ENCODE measurements at places on chromosomes 12 and 14.

DNA sequence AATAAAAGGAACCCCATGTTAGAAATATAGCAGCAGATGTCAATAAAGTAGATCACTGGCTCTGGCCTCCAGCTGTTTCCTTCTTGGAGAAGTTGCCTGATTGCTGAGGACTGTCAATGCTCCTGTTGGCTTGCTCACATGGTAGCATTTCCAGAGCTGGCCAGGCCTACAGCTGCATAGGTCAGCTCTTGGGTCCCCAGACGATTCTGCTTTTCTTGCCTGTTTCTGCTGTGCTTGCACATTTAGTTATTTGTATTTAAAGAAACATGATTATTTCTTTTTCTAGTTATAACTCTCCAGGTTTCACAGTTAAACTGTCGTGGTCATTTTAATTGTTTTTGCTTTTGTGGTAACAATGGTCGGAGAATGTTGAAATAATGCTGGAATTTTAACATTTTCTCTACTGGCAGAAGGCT lies 7.2 kb downstream of the NAV3 start:
- DNase-seq = no peak

GRCh38 chr14:23352506-23353432 lies at the start of gene SLC22A17:
TSS of gene SLC22A17 (minus strand) at chr14:23352887.
- DNase-seq = peak; percentile 34

DNA sequence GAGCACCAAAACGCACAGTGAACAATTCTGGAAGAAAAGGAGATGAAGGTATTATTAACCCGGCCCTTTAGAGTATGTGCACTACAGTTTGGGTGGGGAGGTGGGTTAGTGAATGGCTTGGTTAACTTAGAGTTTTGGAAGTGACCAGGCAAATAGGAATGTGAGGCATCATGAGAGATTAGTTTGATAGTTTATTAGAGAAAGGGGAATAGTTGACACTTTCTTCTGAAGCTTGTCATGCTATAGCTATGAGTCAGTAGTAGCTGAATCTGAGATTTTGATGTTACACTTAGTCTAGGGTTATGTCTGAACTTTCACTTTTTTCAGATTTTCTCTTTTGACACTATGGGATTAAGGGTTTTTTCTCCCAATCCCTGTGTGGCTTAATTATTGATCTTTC lies 567.2 kb downstream of the SNAPC1 start:
- DNase-seq = no peak

DNA sequence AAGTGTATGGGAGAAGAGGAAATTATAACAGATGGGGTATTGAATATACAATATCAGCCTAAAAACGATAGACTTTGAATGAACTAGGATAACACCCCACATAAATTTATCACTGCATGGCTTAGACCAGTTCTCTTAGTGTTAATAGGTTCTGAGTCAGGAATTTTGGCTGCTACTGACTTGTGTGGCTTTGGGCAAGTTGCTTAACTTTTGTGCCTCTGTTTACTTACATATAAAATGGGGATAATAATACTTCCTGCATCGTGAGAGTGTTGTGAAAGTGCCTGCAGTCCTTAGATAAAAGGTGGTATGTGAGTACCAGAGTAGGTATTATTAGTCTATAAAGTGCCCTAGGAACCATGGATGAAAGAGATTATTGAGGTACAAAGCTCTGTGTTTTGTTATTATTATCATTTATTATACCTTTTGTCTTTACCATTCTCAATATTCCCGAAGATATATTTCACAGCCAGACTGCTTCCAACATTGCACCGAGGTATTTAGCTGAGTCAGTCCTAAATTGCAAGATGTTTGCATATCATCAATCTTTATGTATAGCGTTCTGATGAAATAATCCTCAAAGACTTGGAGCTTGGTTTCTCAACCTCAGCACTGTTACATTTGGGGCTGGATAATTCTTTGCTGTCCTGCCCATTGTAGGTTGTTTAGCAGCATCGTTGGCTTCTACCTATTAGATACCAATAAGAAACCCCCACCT lies 2.3 kb upstream of the PAWR start:
- DNase-seq = no peak

DNA sequence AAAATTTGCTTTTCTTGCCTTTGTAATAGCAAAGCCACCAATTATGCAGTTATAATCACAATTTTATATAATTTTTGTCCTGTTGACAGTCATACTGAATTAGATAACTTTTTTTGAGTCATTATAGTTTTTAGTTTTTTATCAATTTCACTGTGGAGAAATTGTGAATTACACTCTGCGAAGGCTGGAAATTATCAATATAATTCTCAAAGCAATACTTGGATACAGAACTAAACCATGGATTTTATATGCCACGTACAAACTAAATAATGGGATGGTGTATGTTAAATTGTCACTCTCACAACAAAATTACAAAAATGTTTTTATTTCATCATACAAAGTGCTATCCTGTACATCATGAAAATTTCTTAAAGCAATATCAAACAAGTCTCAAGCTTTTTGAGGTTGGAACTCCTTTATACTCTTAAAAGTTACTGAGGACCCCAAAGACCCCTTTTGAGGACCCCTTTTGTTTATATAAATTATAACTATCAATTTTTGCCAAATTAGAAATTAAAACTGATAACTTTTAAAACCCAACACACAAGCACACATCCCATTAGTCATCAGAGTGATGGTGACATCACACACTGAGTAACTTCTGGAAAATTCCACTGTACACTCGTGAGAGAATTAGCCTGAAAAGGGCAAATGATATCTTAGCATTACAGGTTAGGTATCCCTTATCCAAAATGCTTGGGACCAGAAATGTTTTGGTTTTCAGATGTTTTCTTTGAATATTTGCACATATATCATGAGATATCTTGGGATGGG lies 19.8 kb upstream of the AQP2 start:
- no peak for DNase-seq

GRCh38 chr14:35281341-35281740 lies 10.8 kb upstream of the PSMA6 start:
- DNase-seq = no peak

- no peak for DNase-seq
Observed at GRCh38 chr14:67485501-67486095, 2.9 kb downstream of the TMEM229B start.

DNA sequence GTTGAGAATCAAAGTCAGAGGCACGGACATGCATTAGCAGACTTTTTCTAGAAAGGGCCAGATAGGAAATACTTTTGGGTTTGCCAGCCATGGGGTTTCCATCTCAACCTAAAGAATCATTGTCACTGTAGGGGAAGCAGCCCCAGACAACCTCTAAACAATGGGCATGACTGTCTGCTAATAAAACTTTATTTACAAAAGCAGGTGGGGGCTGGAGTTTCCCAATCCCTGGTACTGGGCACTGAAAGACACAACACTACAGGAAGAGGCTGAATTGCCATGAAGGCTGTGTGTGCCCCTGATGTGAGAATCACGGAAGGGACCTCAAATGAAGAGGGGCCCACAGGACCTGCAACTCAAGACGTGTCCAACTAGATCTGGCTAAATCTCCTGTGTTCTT lies 62.0 kb upstream of the GPR68 start:
- no peak for DNase-seq

DNA sequence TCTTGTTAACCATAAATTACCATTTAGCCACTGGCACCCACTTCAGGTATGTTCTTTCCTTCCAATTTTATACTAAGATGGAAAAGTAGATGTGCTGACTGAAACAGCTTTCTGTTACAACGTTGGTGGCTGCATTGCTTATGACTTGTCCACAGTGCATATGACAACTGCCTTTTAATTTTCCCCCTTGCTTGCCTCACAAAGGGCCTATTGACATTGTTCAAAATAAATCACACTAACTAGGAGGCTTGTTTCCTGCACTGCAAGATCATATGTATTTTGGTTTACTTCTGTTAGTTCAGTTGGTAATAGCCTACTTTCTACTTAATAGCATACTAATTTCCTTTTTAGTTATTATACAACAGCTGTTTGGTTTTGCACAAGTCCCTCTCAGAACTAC lies 55.4 kb downstream of the SCAF11 start:
- peak; percentile 72 for DNase-seq

DNA sequence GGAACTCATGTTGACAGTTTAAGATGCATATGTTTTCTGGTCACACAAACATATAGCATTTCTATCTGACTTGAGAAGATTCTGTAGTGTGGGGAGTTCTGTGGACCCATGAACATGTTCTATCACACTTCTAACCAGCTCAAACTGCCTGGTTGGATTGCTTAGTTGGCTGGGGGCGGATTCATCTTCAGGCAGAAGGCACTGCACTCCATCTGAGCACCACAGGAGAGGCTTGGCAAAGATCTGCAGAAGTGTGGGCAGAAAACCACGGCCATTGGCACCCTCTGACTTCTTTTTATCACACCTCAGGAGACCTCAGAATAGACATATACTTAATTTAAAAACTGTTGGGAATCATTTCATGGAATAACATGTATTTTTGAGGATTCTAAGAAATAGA lies 68.5 kb downstream of the LIN7A start:
- no peak for DNase-seq

- DNase-seq = no peak
Observed at GRCh38 chr12:10889226-10889625, 5.2 kb upstream of the PRH1 start.

GRCh38 chr12:93361151-93361919 lies 16.4 kb upstream of the NUDT4 start:
- DNase-seq = no peak

DNA sequence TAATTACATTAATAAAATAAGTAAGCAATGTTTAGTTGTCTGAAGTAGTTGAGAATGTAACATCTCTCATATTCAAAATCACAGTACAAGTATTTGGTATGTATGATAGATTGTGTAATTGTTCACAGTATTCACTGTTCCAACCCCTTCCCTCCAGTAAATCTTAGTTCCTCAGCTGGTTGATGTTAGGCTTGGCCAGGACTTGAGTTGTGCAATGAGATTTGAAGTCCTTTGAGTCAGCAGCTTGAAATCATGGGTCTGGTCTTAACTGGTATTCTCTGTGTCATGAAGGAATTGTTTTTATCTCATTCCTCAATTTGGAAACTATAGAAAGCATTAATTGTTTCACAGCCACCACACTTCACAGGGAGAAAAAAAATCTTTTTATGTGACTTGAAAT lies 477.1 kb downstream of the FSCB start:
- DNase-seq = no peak

GRCh38 chr14:67999705-68000384 lies 180.3 kb downstream of the RAD51B start:
- no peak for DNase-seq

- no peak for DNase-seq
Observed at GRCh38 chr14:62347562-62348011, 585.4 kb downstream of the SNAPC1 start.

- no peak for DNase-seq
Observed at GRCh38 chr12:18074001-18074400, 16.0 kb downstream of the RERGL start.

DNA sequence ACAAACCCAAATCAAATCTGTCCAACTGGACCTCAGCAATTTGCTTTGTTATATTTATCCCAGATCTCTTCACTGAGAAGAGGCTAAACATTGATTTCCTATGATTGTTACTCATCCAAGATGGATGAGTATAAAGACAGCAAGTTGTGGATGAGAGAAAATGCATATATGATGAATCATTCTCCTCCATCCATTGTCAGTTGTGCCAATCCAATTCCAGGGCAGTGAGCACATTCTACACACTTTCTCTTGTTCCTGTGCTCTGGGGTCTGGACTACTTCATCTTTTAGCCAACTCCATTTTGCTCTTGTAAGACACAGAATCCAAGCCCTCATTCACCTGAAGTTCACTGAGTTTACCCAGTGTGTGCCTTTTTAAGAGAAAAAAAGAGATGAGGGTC lies 105.7 kb downstream of the GCH1 start:
- no peak for DNase-seq

DNA sequence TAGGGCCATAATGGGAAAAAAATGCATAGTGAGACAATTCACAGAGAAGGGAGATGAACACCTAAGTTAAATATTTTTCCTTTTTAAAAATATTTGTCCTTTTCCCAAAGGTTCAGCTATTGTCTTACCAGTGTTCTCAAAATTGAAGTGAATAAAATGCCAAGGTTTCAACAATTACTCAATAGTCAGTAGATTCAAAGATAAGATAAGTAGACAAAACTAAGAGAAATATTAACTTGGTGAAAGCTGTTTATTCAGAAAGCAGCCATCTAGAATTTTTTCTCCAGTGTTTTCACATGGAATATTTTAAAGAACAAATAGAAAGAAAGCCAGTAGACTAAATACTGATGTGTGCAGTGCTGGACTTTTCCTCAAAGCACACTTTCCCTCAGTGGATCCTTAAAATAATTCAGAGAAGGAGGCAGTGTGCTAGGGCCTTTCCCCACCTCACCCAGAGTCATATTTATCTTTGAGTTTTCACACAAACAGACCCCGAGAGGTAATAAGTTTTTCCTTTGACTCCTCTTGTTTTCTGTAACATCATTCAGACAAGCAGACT lies 144.5 kb upstream of the PLEKHG7 start:
- DNase-seq = no peak

- no peak for DNase-seq
Observed at GRCh38 chr12:52126050-52126604, 46.6 kb downstream of the SMIM41 start.

DNA sequence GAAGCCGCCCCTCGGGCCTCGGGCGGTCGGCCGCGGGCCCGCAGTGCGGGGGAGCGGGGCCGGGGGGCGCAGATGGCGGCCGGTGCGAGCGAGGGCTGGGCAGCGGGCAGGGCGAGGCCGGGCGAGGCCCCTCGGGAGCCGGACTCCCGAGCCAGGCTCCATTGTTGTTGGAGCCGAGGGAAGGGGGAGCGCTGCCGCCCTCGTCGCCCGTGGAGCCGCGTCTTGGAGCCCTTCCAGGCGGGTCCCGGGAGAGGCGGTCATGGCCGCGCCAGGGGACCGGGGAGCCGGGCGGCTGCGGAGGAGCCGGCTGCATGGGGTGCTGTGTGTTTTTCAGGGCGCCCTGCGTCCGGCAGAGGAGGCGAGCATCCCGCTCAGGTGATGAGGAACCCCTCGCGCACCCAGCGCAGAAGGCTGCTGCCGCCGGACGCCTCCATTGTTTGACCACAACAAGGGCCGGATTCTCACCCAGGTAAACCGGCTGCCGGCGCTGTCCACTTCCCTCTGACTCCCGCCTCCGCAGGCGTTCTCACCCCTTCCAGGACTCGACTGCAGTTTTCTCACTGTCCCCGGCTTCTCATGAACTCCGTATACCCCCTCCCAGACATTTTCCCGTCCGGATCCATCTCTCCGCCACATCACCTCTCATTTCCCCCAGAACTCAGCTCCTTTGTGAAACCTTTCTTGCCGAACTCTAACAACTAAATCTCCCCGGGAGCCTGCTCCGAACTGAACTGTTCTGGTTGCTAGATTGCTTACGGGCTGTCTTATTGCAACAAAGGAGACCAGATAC lies 732 bp downstream of the ZNF664 start:
- DNase-seq = no peak

GRCh38 chr14:56357428-56357827 lies 222.2 kb upstream of the TMEM260 start:
- DNase-seq = no peak

- DNase-seq = no peak
Observed at GRCh38 chr12:50742776-50743175, 21.1 kb upstream of the ATF1 start.
